ENCODE measurements at places on chromosomes 7 and 10. TPM values are rescaled to one million over a fixed set of nuclear protein-coding genes. Genes with fewer than 3 reads are reported as not detected.

DNA sequence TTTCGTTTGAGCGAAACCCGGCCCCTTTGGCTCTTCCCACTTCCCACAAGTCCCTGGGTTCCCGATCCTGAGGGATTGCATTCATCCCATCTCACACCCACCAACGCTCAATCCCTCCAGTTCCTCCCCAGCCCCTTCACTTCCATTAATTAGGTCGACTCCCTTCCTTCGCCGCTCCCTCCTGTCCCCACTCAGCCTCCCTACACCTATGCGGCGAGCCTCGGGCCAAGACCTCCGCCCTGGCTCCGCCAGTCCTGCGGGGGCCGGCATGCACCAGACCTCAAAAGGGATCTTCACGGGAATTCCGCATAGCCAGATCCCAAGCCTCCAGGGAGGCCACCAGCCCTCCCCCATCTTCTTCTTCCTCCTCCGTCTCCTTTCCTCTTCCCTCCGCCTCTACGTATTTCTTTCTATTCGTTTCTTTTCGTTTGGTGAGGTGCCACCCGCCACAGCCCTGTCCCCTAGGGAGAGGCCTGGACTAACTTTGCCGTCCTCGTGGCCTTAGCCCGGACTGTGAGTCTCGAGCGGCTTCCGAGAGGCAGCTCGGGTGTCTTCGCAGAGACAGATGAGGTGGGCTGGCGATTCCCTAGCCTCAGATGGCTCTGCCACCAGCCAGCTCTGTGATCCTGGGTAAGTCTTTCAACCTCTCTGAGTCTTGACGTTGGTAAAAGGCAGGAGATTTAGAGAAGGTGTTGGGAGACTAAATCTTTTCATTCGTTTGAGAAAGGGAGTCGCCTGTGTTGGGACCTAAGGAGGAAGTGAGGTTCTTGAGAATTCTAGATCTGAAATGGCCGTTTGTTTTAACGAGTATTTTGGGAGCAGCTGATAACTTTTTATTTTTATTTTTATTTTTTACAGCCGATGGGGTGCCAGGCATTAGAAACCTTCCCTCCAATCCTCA, 8.1 kb upstream of the LBX1 start:
- no peak for DNase-seq

DNA sequence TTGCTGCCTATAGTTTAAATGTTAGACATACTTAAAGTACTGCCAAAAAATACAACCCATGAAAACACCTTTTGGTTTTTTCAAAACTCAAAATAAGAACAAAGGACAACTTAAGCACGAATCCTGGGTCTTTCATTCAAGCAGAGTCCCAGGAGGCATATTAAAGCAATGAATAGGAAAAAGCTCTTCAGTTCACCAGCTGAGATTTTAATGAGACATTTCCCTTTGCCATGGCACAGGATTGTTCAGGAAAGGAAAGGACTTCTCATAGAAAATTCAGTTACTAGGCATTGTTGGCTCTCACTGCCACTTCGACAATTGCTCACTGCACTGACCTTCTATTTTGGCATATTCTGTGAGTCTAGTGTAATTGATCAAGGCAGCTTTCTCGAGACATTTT, 133.5 kb upstream of the FEZF1 start:
- no peak for DNase-seq

DNA sequence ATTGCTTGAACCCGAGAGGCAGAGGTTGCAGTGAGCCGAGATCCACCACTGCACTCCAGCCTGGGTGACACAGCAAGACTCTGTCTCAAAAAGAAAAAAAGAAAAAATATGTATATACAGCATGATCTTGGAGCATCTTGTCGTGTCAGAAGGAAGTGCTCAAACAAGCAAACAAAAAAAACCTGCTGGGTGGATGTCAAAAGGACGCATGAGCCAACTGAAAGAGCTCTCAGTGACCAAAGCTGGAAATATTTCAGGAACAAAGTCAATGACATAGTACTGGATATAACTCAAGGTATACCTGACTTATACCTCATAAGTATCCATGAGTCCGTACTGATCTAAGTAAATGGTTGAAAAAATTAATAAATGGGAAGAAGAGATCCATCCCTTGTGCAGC, 94.6 kb upstream of the ANLN start:
- DNase-seq: no peak

DNA sequence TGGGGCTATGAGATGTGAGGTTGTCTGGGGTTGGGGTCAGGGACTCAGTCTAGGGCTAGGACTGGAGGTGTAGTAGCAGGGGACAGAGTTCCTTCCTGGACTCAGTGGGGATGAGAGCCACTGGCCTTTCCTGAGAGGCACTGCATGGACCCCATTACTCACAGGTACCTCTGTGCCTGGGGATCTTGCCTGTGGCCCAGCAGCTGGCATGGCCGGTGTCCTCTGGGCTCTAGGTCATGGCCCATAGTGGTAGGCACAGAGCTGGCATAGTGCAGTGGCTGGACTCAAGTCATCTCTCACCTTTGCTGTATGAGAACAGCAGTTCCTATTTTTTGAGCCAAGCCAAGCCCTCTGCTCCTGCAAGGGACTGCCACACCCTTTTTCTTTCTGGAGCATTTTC, 51.9 kb downstream of the NEURL1 start:
- DNase-seq: no peak

GRCh38 chr10:87921931-87922688, 58.7 kb downstream of the PTEN start:
- no peak for DNase-seq

DNA sequence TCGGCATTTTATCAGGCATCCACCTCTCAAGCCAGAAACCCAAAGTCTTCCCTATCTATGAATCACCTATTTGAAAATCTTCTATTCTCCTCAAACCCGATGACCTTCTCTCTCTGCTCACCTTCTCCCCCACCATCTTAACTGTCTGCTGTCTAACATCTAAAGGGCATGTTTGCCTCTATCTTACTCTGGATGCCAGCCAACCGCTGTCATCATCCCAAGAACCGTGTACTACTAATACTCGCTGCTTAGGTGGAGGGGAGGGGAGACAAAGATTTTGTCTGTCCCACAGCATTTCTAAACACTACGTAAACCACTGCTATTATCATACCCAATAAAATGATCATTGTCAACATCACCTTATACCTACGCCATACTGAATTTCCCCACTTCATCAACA, 29.5 kb downstream of the PAXIP1 start:
- no peak for DNase-seq

DNA sequence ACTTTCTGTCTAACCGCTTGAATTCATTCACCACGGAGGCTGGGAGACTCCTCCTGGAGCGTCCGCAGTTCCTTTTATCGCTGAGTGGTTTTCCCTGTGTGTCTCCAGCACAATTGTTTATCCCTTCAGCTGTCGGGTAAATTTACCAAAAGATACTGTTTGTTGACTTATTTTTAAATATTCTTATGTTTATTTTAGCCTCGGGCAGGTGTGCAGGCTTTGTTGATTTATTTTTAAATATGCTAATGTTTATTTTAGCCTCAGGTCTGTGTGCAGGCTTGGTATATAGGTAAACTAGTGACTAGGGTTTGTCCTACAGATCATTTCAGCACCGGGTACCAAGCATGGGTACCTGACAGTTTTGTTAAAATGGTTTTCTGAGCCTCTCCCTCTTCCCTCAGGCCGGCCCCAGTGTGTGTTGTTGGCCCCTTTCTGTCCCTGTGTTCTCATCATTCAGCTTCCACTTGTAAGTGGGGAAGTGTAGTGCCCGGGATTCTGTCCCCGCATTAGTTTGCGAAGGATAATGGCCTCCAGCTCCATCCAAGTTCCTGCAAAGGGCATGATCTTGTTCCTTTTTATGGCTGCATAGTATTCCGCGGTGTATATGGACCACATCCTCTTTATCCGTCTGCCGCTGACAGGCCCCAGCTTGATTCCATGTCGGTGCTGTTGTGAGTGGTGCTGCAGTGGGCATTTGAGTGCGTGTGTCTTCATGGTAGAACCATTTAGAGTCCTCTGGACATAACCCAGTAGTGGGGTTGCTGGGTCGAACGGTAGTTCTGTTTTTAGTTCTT, 5.3 kb downstream of the GET4 start:
- DNase-seq: no peak

DNA sequence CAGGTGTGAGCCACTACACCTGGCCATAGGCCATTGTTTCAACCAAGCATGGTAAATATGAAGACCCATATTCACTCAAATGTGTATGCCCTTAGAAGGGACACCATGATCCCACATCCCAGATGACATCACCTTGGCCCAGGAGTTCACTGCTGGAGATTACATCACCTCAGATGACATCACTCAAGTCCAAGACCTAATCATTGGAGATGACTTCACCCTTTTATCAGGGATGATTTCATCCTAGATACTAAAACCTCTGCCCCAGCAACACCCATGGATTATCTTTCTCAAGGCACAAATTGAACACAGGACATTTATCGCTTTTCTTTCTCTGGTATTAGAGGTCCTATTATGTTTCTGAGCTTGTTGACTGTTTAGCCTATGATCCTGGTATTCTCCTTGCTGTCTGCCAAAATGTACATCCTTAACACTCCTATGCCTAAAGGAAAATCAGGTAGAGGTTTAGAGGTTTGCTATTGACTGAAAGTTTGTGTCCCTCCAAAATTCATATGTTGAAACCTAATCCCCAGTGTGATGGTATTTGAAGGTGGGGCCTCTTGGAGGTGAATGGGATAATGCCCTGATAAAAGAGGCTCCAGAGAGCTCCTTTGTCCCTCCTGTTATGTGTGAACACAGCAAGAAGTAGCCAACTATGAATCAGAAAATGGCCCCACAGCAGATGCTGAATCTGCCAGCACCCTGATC, 9.8 kb upstream of the CYP2C18 start:
- no peak for DNase-seq

DNA sequence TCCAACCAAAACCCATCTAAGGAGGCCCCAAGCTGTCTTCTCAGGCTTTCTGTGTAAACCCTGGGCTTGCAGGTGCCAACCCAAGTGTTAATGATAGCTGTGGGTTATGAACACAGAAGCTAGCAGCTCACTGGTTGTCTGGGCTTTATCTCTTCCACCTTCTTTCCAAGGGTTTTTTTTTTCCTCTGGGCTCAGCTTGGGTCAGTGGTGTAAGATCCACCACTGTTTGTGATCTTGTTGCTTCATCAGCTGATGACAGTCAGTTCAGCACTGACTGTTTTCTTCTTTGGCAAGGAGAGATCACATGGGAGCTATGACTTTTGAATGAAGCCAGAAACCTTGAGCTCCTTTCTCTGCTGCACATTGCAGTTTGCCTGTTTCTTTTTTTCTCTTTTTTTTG, 4.6 kb downstream of the GTPBP4 start:
- no peak for DNase-seq

- DNase-seq: no peak
Observed at GRCh38 chr7:1225030-1225429, 7.6 kb upstream of the UNCX start.

DNA sequence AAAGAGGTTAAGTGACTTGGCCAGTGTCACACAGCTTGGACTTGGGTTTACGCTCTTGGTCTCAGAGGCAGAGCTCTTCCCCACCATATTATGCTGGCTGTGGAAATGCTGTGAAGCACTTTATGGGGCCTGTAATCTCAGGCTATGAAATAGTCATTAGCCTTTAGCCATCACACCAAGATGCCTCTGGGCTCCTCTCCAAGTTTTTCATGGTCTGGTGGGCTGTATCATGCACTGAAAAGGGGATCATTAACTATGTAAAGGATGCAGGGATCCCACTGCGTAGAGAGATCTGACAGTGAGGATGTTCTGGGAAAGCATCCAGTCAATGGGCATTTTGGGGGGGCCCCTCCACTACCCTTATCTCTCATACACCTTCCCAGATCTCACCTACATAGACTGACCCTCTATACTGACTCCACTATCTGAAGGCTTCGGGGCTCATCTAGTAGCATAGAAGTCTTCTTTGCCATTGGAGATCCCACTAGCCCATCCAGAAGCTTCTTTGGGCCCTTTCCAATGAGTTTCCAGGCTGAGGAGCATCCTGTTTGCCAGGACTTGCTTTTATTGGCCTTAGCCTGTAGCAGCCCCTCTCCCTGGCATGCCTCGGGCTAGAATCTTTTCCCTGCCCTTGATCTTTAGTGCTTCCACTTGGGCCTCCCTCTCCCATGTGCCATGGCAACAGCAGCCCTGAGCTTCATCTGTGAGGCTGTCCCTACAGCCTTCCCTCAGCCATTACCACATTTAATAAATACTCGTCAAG, 19.6 kb downstream of the FRMPD2 start:
- no peak for DNase-seq

DNA sequence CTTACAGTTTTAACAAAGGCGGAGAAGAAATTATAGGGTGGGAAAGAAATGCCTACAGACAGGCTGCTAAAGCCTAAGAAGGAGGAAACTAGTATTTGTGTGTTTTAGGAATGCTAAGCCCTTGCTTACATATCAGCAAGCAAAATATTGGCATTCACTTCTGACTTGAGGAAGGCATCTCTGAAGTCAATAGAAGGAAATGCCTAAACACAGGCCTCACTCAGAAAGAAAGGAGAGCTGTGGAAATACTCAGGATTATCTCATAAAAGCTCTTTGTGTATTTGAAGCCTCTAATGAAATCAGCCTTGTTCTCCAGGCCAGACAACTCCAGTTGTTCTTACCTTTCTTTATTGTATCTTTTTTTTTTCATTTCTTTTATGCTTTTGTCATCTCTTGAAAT, 158.0 kb downstream of the AUTS2 start:
- no peak for DNase-seq

The OPTN gene
- total RNA-seq: 122 TPM

The KNDC1 gene
- total RNA-seq: 0.20 TPM

The SDK1 gene
- total RNA-seq: 5.8 TPM

The SSC4D gene
- total RNA-seq: 0.15 TPM

The ZNF316 gene
- 19.0 TPM for total RNA-seq

The ELMO1 gene
- total RNA-seq: 16.1 TPM

The SAP25 gene
- 1.1 TPM for total RNA-seq
